ENCODE measurements at places on chromosomes 5 and 9.

DNA sequence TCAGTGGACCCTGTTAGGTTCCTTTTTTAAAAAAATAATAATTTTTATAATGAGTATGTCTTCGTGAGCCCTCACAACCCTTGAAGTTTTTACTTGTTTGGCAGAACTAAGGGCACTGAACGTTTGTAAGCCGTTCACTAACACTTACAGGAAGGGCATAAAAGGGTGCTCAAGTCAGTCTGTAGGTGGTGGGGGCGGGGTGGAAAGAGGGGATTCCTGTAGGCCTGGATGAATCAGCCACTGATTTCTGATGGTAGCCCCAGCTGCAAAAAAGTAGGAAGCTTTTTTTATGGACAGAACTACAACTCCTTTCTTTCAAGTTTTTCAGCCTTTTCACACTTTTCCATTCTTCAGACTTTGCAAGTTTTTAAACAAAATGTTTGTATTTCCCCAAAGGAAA is 35.8 kb downstream of the PIK3R1 start:
- DNase-seq: no peak

DNA sequence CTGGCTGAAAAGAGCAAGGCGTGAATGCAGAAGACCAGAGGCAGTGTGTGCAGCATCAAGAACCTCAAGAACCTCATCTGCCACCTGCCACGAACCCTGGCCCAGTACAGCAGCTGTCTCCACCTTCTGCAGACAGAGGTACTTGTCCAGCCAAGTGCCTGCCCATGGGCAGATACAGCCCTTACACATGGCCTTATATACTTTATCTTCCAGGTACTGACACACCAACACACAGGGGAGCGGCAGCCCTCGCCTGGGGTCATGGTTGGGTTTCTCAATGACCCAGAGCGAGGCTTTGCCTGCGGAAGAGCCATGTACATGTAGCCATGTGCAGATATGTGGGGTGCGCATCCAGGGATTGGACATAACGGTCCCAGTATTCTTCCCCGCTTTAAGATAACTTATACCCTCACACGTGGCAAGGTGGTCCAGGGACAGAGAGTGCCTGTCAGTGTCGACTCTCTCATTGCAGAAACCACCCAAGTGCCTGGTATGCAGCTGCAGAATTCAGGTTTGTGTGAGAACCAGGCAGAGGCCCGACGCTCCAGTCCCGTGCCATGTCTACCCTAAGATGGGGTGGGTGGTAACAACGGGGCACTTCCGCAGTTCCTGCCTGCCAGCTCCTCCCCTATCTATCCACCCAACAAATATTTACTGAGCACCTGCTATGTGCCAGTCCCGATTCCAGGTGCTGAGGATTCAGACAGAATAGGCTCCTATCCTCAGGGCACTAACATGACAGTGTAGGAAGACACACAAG is 206.9 kb downstream of the FSTL4 start:
- DNase-seq: no peak

DNA sequence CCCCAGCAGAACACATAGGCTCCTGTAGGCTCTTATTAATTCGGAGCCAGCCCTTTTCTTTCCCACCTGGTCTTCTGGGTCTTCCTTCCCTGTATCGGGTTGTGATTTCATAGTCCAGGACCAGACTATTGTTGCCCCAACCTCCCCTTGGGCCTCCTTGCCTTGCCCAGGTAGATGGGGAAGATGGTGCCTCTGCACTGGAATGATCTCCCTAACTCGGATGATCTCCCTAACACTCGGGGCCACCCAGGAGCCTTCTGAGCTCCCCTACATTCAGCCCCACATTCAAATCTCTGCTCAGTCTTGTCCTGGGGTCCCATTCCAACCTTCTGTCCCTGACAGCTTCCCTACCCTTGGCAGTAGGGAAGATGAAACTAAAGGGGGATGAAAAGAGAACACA is 2.7 kb upstream of the IRF1 start:
- peak; percentile 9 for DNase-seq

GRCh38 chr5:72036951-72037350 is 70.3 kb upstream of the MAP1B start:
- DNase-seq: no peak

GRCh38 chr9:15433191-15433590 is 10.5 kb downstream of the SNAPC3 start:
- no peak for DNase-seq

All from uterus (tissue), 4 donors.